D721Med (cell line): ENCODE measurements at places on chromosomes 11 and 22.

GRCh38 chr22:19501897-19502447 lies 22.2 kb downstream of the CLDN5 start:
- no peak for DNase-seq

DNA sequence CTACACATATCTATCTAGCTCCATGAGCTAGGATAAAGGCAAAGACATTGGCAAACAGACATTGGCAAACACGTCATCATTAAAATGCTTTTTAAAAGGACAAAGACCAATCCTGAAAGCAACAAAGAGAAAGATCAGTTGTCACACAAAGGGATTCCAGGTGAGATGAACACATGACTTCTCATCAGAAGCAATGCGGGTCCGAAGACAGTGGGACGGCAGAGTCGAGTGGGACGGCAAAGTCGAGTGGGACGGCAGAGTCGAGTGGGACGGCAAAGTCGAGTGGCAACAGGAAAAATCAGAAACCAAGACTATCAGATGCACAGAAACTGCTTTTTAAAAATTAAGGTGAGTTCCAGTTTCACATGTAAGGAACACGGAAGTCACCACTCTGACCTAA lies 609.5 kb downstream of the BRD1 start:
- no peak for DNase-seq

GRCh38 chr11:99968336-99968735 lies 718.8 kb upstream of the ARHGAP42 start:
- no peak for DNase-seq

- no peak for DNase-seq
Observed at GRCh38 chr11:3123305-3123704, 41.8 kb downstream of the OSBPL5 start.

DNA sequence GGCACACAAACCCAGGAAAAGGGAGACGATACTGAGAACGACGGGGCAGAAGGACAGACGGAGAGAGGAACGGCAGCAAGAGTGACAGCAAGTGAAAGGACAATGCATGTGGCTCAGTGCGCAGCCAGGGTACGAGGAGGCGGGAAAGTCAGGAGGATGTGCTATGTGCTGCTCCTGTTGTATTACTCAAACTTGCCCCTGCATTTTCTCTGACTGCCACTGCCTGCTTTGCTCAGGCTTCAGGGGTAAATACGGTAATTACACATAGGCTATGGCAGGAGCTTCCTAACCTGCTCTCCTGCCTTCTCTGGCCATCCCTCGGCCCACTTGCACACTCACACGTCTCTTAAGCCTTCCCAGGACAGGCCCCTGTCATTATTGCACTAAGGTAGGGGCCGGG lies 94.8 kb downstream of the FEZ1 start:
- no peak for DNase-seq

- no peak for DNase-seq
Observed at GRCh38 chr11:8699903-8700302, 17.3 kb downstream of the RPL27A start.

DNA sequence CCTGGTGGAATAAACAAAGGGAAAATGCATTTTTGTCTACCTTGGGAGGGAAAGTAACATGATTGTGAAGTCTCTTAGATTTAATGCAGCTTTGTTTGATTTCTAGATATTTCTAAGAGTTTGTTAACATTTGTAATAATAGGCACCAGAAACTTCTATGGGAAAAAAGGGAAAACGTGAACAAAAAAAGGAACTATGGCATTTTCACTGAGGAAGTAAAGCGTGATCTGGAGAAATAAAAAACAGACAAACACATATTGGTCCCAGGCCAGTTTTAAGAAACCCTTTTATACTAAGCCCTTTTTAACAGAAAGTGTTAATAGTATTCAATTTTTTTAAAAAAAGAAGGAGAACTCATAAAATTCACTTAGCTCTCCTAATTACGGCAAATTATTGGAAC lies 6.9 kb upstream of the MS4A7 start:
- no peak for DNase-seq

DNA sequence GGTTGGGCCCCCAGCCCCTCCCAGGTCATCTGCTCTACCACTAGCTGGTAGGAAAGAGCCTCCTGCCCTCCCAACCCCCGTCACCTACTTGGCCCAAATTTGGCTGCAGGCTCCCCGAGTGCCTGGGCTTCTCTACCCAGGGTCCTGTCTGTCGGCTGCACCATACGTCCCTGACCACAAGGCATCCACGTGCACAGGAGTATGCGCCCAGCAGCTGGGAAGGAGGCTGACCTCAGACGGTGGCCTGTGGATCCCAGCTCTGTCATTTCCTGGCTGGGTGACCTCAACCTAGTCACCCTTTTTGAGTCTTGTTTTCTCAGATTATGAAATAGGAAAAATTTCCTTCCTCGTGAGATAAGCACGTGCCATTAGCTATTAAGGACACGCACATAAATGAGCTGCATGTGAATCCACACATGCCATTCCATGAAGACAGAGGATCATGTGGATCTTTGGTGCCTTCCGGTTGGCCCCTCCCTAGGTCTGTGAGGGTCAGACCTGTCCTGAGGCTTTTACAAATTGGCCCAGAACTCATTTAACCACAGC lies 13.7 kb downstream of the CYB561A3 start:
- DNase-seq, result no peak

GRCh38 chr11:12108875-12109453 lies 1.4 kb upstream of the MICAL2 start:
- DNase-seq, result no peak

GRCh38 chr11:79353706-79354105 lies 87.1 kb downstream of the TENM4 start:
- no peak for DNase-seq

DNA sequence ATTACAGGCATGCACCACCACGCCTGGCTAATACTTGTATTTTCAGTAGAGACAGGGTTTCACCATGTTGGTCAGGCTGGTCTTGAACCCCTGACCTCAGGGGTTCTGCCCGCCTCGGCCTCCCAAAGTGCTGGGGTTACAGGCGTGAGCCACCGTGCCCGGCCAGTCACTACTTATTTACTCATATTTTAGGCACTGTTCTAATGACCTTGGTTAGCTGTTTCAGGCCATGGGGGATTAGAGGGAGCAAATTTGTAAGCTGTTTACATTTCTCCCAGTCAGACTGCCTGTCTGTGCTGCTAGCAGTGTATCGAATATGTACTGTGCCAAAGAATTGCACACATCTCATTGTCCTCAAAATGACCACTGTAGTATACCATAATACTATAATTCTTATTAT lies 32.7 kb upstream of the PACSIN2 start:
- peak; percentile 24 for DNase-seq

- DNase-seq, result no peak
Observed at GRCh38 chr11:13561860-13562259, 66.1 kb upstream of the PTH start.

DNA sequence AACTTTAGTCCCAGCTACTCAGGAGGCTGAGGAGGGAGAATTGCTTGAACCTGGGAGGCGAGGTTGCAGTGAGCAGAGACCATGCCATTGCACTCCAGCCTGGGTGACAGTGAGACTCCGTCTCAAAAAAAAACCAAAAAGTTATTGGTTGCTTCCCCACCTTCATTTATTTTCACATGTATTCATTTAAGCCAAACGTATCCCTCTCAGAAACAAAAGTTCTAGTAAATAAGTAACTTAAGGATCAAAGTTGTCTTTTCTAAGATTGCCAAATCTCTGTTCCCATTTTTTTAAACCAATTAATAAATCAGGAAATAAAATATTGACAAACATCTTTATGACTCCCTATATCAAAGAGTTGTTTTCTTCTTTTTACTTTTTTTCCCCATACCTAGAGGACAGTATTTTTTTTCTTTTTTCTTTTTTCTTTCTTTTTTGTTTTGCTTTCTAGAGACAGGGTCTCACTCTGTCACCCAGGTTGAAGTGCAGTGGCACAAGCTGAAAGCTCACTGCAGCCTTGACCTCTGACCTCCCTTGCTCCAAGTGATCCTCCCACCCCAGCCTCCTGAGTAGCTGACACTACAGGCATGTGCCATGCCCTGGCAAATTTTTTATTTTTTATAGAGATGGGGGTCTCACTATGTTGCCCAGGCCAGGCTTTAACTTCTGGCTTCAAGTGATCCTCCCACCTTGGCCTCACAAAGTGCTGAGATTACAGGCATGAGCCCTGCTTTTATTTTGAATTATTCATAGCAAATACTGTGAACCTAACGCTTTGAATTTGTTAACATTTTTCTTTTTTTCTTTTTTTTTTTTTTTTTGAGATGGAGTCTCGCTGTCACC lies 11.4 kb downstream of the ZFTA start:
- DNase-seq, result no peak

DNA sequence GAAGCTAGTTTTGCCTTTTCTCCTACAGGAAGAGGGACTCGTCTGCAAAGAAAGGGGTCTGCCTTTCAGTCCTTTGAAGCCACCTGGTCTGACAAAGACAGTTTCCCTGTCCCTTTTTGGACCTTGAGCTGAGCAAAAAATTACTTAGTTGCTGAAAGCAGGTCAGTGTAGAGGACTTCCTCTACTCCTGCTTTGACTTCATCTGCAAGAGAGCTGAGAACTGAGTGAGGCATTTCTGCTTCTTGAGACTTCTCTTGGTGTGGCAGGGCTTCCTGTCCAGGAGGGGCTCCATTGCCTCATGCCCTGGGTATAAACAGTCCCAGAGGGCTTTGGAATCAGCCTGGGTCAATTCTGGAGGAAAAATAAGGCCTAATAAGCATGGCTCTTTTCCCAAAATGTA lies 73.1 kb downstream of the ZNRF3 start:
- no peak for DNase-seq

DNA sequence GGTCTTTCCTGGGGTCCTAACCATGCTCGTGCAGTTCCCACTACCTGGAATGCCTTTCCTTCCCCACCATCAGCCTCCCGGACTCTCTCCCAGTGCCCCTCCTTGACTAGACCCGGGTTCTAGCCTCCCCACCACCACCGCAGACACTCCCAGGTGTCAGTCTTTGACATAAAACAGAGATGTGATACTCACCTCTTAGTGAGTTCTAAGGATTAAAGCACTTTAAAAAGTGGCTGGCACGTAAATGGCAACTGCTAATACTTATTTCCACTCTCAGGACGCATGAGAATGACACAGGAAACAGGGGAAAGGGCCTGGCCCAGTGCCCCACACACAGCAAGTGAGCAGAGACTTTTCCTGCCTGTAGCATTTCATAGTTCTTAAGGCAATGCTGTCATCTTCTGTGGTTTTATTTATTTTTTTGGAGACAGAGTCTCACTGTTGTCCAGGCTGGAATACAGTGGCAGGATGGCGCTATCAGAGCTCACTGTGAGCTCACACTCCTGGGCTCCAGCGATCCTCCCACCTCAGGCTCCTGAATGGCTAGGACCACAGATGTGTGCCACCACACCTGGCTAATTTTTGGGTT lies 1.9 kb upstream of the SLC25A45 start:
- DNase-seq, result no peak

- DNase-seq, result no peak
Observed at GRCh38 chr11:64372802-64373597, 14.0 kb downstream of the RPS6KA4 start.

DNA sequence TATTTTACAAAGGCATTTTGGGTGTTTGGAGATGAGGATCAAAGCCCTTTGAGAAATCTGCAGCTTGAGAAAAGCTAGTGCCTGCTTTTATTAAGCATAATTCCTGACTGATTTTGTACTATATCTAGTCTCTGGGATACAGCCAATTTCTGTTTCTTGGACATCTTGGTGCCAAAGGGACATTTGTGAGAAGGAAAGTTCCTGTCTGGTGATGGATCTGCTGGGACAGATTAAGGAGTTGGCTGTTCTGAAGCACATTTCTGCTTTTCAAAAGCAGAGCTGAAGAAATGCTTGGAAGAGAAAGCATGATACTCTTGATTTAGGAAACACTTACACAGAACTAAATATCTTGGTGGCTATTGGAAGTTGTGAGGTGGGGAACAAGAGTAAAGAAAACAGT lies 254.6 kb upstream of the CCDC90B start:
- no peak for DNase-seq

- DNase-seq, result no peak
Observed at GRCh38 chr11:39304586-39304985, 2154.9 kb downstream of the LRRC4C start.

GRCh38 chr11:69957849-69958248 lies 120.3 kb upstream of the ANO1 start:
- DNase-seq, result no peak

- DNase-seq, result no peak
Observed at GRCh38 chr11:36431429-36432092, 78.5 kb downstream of the TRAF6 start.

- no peak for DNase-seq
Observed at GRCh38 chr11:20129665-20130064, 30.6 kb downstream of the DBX1 start.

DNA sequence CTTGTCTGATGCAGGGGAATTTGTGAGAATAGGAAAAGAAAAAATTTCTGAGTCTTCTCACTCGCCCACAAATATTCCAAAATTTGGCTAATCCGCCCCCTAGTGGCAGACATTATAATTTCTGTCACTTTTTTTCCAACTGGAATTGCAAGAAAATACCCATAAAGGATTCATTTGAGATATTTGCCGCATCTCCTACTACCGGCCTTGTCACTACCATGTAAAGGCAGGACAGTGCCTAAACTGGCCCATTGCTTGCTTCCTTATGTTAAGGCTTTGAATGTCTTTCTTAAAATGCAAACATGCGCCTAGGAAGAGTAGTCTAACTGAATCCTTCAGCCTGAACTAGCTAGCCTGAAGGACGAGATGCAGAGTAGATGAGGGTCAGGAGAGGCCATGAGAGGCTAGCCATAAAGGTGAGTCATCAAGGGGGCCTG lies 9.3 kb upstream of the CEP295 start:
- no peak for DNase-seq

DNA sequence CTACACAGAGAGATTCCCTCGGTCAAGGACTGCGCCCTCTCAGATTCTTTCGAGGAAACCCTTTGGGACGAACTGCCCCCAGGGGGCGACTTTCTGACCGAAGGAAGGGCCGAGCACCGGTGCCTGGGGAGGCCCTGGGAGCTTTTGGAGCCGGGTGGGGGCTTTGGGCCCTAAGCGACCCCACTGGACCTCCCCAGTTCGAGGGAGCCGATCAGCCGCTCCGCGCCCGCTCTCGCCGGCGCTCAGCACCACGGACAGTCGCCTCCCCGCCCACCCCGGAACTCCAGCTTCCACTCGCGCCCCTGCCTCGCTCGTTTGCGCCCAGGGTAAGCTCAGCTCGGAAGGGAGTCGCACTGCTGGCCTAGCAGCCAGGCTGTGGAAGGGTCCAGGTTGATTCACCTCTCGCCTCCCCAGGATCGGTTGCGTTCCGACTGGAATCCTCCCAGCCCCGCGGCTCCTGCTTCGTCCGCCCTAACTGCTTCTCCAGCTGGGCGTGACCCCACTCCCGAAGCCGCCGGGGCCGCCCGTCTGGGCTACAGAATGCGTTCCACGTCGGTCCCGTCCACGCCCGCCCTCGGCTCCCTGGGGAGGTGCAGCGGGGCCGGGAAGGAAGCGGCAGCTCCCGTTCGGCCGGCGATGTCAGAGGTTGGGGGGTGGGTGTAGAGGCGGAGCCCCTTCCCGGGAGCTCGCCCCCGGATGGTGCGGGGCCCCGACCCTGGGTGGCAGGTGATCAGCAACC lies 428 bp downstream of the SCN3B start:
- DNase-seq, result peak; percentile 33

- DNase-seq, result no peak
Observed at GRCh38 chr22:47401976-47402770, 639.7 kb downstream of the TBC1D22A start.
